Vagina (tissue), 2 donors: ENCODE measurements at places on chromosomes 3 and 15. TPM values are rescaled to one million over a fixed set of nuclear protein-coding genes. Genes with fewer than 3 reads are reported as not detected.

Gene OXTR
- 0.25 TPM for total RNA-seq

Gene ARPC4
- 124 TPM for total RNA-seq

Gene GLT8D1
- total RNA-seq: 29.7 TPM

Gene KNL1
- 3.4 TPM for total RNA-seq

Gene CHST13
- 4.2 TPM for total RNA-seq

Gene CKMT1B
- total RNA-seq: 29.7 TPM

GRCh38 chr3:40398346-40398745, 11.4 kb downstream of the ENTPD3 start:
- no peak for DNase-seq
- no peak overlapping the region for H3K27ac ChIP-seq
- H3K36me3 ChIP-seq: no peaks in the 10 kb centered on the region
- H3K4me3 ChIP-seq: no peak overlapping the region
- no peaks in the 10 kb centered on the region for H3K27me3 ChIP-seq
- H3K4me1 ChIP-seq: no peaks in the 10 kb centered on the region

DNA sequence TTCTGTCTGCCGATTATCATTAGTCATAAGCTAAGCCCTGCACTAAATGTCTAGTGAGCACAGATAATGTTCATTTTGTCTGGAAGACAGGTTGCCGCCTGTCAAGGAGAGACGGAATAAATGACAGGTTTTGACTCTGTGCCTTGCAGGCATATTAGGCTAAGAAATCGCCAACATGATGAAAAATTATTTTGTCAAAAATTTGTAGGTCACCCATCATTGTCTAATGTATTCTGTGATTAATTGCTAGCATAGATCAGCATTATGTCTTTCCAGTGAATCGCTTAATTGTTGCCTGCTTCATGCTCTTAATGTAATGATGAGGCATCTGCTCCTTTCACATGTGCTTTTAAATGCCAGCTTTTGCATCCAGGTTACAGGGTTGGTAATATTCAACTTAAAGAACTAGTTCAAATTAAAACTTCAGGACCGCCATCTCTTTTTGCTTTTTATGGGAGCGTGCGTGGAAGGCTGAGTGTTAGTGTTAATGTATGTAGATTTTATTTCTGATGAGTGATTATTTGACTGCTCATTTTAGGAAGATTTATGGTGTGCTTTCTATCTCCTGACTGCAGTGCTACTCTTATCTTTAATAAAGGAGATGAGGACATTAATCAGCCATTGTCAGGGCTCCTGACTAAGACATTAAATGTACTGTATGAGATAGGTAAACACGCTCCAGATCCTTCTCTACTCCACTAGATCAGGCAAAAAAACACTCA, 120.8 kb upstream of the MEIS2 start:
- DNase-seq: no peak
- no peak overlapping the region for H3K27ac ChIP-seq
- no peaks in the 10 kb centered on the region for H3K27me3 ChIP-seq
- no peak overlapping the region for H3K4me3 ChIP-seq
- no peaks in the 10 kb centered on the region for H3K4me1 ChIP-seq

GRCh38 chr3:152973575-152973974, 138.6 kb downstream of the P2RY1 start:
- H3K36me3 ChIP-seq: no peaks in the 10 kb centered on the region
- no peak overlapping the region for H3K27ac ChIP-seq
- H3K4me3 ChIP-seq: no peak overlapping the region
- H3K4me1 ChIP-seq: peaks cover 4% of the 10 kb centered on the region

DNA sequence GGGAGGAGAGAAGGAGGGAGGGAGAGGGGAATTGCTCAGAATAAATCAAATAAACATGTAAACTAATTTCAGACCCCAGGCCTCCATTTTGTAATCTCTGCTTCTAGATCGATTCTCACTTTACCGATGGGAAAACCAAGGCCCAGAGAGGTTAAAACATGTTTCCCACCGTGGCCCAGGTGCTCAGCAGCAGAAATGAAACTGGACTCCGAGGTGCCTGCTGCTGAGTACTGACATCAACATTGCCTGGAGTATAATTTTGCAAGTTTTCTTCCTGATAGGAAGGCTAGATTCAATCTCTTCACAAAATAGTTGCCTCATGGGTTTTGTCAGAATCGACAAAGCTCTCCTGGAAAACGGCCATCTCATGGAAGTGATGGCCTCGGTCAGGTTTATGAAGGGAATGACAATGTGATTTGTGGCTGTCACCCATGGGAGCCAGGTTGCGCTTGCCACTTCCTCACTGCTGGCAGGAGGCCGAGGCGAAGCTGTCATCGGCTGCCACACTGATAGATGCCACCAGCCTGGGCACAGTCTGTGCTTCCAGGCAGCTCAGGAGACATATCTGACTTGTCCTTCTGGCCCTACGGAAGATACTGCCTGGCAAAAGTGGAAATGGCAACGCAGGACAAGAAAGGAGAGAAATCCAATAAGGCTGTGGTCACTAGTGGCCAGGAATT, 133.1 kb upstream of the LRRN1 start:
- no peak for DNase-seq
- no peaks in the 10 kb centered on the region for H3K36me3 ChIP-seq
- no peak overlapping the region for H3K4me3 ChIP-seq

DNA sequence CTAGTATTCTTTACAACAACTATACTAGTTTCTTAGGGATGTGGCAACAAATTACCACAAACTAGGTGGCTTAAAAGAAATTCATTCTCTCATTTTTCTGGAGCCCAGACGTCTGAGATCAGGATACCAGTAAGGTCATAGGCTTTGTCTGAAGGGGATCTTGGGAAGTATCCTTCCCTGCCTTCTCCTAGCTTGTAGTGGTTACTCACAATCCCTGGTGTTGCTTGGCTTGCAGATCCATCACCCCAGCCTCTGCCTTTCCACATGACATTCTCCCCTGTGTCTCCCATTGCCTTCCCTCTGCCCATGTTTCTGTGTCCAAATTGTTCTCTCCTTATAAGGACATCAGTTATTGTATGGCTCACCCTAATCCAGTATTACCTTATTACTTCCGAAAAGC, 24.3 kb upstream of the CLDN1 start:
- DNase-seq: no peak
- no peak overlapping the region for H3K4me3 ChIP-seq
- peaks cover 16% of the 10 kb centered on the region for H3K4me1 ChIP-seq
- H3K27ac ChIP-seq: peak overlapping the region; percentile 54
- H3K36me3 ChIP-seq: no peaks in the 10 kb centered on the region

DNA sequence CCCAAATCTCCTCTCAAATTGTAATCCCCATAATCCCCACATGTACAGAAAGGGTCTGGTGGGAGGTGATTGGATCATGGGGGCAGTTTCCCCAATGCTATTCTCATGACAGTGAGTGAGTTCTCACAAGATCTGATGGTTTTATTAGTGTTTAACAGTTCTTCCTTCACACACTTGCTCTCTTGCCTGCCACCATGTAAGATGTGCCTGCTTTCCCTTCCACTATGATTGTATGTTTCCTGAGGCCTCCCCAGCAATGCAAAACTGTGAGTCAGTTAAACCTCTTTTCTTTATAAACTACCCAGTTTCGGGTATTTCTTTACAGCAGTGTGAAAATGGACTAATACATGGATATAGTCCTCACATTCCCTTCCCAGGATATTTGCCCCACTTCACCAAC, 126.7 kb upstream of the SPATA12 start:
- DNase-seq: no peak
- peaks cover 5% of the 10 kb centered on the region for H3K4me1 ChIP-seq
- no peak overlapping the region for H3K27ac ChIP-seq
- H3K36me3 ChIP-seq: no peaks in the 10 kb centered on the region

GRCh38 chr3:177341736-177342419, 144.6 kb upstream of the TBL1XR1 start:
- DNase-seq: peak; percentile 19
- no peaks in the 10 kb centered on the region for H3K27me3 ChIP-seq
- H3K36me3 ChIP-seq: no peaks in the 10 kb centered on the region
- no peak overlapping the region for H3K4me3 ChIP-seq
- no peak overlapping the region for H3K27ac ChIP-seq

DNA sequence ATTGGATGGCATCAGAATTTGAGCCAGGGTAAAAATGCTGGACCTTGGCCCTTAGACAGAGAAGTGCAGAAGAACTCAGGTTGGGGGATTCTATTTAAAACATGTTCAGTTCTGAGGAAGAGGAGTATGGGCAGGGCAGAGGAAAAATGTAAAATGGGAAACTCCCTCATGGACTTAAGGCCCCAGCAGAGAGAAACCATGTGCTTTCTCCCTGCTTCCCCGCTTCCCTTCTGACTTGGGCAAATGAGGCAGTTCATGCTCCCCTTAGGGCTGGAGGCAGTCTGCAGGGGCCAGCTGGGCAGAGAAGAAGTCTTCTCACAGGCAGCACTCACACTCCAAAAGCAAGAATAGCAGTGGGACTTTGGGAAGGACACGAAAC, 9.9 kb upstream of the NUDT16 start:
- H3K27ac ChIP-seq: no peak overlapping the region
- H3K4me1 ChIP-seq: no peaks in the 10 kb centered on the region
- no peaks in the 10 kb centered on the region for H3K27me3 ChIP-seq
- H3K36me3 ChIP-seq: no peaks in the 10 kb centered on the region
- DNase-seq: no peak

GRCh38 chr3:179558742-179559364, 3.9 kb upstream of the ACTL6A start:
- no peak overlapping the region for H3K27ac ChIP-seq
- no peaks in the 10 kb centered on the region for H3K36me3 ChIP-seq
- no peaks in the 10 kb centered on the region for H3K27me3 ChIP-seq

- no peaks in the 10 kb centered on the region for H3K4me1 ChIP-seq
- no peak overlapping the region for H3K27ac ChIP-seq
- no peaks in the 10 kb centered on the region for H3K27me3 ChIP-seq
- no peak overlapping the region for H3K4me3 ChIP-seq
- no peak for DNase-seq
Measured at GRCh38 chr3:141469720-141470119, 17.1 kb upstream of the RASA2 start.

GRCh38 chr15:92069308-92070250, 216.1 kb downstream of the SLCO3A1 start:
- H3K4me3 ChIP-seq: peak overlapping the region; percentile 31
- no peaks in the 10 kb centered on the region for H3K27me3 ChIP-seq
- DNase-seq: no peak
- H3K27ac ChIP-seq: peak overlapping the region; percentile 80
- peaks cover 49% of the 10 kb centered on the region for H3K4me1 ChIP-seq
- no peaks in the 10 kb centered on the region for H3K36me3 ChIP-seq

DNA sequence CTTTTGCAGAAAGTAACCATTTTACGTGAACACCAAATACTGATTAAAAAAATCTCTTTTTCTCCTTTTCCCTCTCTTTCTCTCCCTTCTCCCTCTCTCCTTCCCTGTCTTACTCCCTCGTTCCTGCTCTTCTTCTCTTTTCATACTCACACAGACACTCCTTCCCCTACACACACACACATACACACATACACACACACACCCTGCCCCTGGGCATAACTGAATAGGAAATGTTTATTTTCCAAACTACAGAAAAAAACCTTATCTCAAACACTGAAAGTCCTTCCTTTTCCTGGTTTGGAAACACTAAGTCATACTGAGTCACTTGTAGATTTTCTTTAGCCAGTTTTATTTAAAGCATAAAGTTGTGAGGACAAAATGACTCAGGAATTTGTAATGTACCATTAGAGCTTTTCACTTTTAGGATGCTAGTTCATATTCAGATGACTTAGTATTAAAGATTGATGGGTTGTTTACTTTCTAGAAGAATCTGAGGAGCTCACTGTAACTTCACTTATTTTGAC, 62.4 kb downstream of the MBNL1 start:
- peaks cover under 1% of the 10 kb centered on the region for H3K36me3 ChIP-seq
- no peak overlapping the region for H3K4me3 ChIP-seq
- H3K4me1 ChIP-seq: peaks cover 71% of the 10 kb centered on the region
- peak overlapping the region; percentile 70 for H3K27ac ChIP-seq

DNA sequence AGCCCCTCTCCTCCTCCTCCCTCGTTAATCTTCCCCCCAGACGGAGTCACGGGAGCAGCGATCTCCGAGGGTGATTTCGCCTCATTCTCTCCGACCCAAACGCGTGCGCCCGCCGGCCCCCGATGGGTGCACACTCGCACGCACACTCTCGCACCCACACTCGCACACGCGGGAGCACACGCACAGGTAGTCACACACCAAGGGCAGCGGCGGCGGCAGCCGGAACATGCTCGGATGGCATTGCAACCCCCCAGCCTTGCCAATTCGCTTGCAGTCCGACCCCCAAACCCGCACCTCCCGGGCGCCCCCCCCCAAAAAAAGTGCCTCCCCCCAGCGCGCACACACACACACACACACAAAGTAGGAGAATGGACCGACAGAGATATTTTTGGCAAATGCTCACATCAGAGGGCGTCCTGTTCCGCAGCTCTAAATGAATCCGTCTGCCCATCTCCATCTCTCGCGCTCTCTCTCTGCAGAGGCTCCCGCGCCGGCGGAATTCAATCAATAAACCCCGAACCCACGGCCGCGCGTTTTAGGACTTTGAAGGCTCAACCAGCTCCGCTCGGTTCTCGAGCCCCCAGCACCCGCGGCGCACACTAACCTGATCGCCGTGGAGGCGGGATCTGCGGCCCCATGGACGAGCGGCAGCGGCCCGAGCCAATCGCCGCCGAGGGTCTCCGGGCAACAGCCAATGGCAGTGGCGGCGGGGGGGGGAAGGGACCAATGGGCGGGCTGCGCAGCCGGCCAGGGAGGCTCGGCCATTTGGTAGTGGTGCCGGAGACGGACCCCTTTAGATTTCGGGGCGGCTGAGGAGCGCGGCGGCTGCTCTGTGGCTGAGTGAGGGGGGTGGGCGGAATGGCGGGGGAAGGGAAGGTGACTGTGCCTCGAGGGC, at the start of gene ANP32A:
Gene ANP32A, minus strand, starts transcription at position 601 of the 895 bp plus-strand sequence. Its CDS starts 144 bp downstream, at position 457.
- peak within 1 kb of the TSS; percentile 66 for H3K4me3 ChIP-seq
- peaks cover 27% of the 10 kb centered on the region for H3K4me1 ChIP-seq
- H3K36me3 ChIP-seq: no peaks in the 10 kb centered on the region
- peak within 1 kb of the TSS; percentile 98 for H3K27ac ChIP-seq

DNA sequence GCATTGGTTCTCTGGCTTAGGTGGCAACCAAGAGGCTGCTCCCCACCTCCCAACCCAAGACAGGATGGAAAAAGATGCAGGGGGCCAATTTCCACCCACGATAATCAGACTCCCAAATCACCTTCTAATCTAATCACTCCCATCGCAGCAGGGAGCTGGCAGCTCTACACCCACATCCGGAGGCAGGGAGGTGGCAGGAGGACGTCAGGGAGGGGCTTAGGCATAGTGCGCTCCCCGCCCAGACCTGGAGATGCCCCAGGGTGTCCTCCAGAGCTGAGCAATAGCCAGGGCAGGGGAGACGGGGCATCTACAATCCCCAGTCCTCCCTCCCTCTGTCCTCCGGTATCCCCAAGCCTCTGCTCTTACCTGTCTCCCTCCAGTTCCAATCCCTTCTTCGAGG, 70.5 kb upstream of the SEC13 start:
- DNase-seq: no peak
- no peak overlapping the region for H3K4me3 ChIP-seq
- no peak overlapping the region for H3K27ac ChIP-seq
- H3K27me3 ChIP-seq: no peaks in the 10 kb centered on the region

GRCh38 chr3:64708456-64708855, 20.7 kb upstream of the ADAMTS9 start:
- H3K4me1 ChIP-seq: peaks cover 8% of the 10 kb centered on the region
- no peak overlapping the region for H3K4me3 ChIP-seq
- no peak overlapping the region for H3K27ac ChIP-seq
- no peaks in the 10 kb centered on the region for H3K36me3 ChIP-seq
- no peak for DNase-seq

GRCh38 chr3:110677506-110677905, 394.1 kb upstream of the NECTIN3 start:
- DNase-seq: no peak
- H3K36me3 ChIP-seq: no peaks in the 10 kb centered on the region
- no peak overlapping the region for H3K4me3 ChIP-seq
- no peaks in the 10 kb centered on the region for H3K27me3 ChIP-seq

- peak; percentile 85 for DNase-seq
- H3K4me1 ChIP-seq: peaks cover 42% of the 10 kb centered on the region
- H3K4me3 ChIP-seq: no peak overlapping the region
- H3K27me3 ChIP-seq: no peaks in the 10 kb centered on the region
- peak overlapping the region; percentile 68 for H3K27ac ChIP-seq
- no peaks in the 10 kb centered on the region for H3K36me3 ChIP-seq
Measured at GRCh38 chr3:58537412-58538301, 667 bp upstream of the ACOX2 start.
